SJSA1 (cell line): ENCODE measurements at places on chromosomes 4 and X. TPM values are rescaled to one million over a fixed set of nuclear protein-coding genes. Genes with fewer than 3 reads are reported as not detected.

- DNase-seq, result no peak
Observed at GRCh38 chrX:7343181-7343580, 195.2 kb upstream of the PUDP start.

DNA sequence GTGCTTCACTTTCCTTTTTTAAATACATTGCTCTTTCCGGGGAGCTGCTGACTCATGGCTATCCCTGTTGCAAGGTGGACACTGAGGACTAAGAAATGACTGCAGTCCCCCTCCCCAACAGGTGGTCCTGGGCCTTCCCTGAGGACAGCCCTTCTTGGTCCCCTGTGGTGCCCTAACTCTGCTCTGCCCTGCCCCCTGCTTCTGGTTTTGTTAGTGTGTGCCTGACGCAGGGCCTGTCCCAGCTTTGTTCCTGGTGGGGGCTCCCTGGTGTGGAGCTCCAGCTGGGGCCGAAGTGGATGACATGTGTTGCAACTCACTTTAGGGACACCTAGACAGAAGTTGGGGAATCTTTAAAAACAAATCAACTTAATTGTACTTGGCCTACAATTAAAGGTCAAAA, 81.9 kb downstream of the TMEM144 start:
- no peak for DNase-seq

GRCh38 chrX:153776611-153777045, 4.2 kb upstream of the SRPK3 start:
- DNase-seq, result no peak

- DNase-seq, result peak; percentile 15
Observed at GRCh38 chrX:57607295-57608187, 15.7 kb downstream of the ZXDB start.

DNA sequence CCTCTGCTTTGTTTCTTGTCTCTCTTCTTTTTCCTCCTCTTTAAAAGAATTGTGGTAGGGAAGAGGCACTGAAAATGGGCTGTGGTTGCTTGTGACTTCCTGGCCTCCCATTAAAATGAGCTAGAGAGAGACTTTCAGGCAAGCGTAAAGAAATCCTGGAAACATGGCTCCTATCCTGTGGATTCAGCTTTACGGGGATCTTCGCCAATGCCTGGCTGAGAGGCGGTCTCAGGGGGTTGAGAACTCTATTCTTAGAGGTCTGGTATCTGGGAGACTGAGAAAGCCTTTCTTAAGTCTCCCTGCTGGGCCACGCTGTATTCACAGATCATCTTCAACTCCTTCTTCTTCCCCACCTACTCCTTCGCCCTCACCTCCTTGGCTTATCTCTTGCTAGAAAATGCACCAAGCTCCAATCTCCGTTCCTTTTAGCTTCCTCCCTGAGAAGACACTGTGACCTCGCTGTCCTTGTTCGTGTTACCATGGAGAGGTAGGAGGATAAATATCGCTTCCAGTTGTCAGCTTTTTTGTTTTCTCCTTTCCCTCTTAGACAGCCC, 542 bp upstream of the KLF8 start:
- no peak for DNase-seq

GRCh38 chr4:186249785-186250754, 15.9 kb upstream of the F11 start:
- DNase-seq, result no peak

GRCh38 chr4:123930996-123931395, 534.4 kb downstream of the SPRY1 start:
- DNase-seq, result no peak

GRCh38 chr4:98827661-98828060, 101.3 kb downstream of the EIF4E start:
- DNase-seq, result no peak

- no peak for DNase-seq
Observed at GRCh38 chr4:182906786-182907185, 10.4 kb downstream of the DCTD start.

- peak; percentile 59 for DNase-seq
Observed at GRCh38 chr4:39046249-39046648, 14.0 kb upstream of the TMEM156 start.

DNA sequence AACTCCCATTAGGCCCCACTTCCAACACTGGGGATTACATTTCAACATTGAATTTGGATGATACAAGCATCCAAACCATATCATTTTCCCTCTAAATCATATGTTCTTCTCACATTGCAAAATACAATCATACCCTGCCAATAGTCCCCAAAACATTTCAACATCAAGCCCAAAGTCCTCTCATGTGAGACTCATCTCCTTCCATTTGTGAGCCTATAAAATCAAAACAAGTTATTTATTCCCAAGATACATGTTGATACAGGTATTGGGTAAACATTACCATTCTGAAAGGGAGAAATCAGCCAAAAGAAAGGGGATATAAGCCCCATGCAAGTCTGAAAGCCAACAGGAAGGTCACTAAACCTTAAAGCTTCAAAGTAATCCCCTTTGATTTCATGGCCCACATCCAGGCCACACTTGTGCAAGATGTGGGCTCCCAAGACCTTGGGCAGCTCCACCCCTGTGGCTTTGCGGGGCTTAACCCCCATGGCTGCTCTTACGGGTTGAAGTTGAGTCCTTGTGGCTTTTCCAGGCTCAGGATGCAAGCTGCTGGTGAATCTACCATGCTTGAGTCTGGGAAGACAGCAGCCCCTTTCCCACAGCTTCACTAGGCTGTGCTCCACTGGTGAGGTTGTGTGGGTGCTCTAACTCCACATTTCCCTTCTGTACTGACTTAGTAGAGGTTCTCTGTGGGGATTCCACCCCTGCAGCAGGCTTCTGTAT, 40.6 kb upstream of the SERTM2 start:
- DNase-seq, result no peak

DNA sequence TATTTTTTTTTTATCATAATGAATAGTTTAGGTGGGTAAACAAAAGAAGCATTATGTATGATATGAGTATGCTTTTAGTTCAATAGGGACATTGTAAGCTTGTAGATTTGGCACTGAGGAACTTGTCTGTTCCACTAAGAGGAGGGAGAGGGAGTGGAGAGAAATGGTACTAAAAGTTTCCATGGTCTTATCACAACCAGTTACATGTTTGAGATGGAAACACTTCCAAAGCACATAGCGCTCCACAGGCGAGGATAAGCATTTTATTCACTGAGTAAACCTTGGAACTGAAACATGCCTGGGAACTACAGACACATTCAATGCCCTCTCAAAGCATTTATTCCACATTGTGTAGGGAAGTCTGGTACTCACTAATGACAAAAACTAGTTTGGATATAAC, 15.5 kb downstream of the MYOZ2 start:
- DNase-seq, result no peak

GRCh38 chrX:24113181-24113580, 36.3 kb upstream of the ZFX start:
- peak; percentile 25 for DNase-seq

GRCh38 chr4:74653331-74654229, 140.7 kb downstream of the BTC start:
- no peak for DNase-seq

- DNase-seq, result peak; percentile 42
Observed at GRCh38 chrX:16836371-16836770, 33.8 kb downstream of the RBBP7 start.

DNA sequence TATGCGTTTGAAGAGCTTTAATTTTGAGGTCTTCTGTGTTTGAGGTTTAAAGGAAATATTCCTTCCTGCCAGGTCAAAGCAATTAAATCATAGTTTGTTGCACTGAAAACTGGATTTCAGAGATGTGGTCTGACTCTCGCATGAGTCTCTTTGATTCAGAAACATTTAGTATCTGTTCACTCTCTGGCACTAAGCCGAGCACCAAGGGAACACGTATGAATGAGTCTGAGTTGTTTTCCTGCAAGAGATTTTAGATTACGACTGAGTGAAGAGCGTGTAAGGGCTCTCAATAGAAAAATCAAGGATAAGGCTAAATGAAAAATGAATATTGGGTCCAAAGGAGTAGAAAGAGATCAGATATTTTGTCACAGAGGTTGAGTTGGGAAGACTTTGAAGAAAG, 875.4 kb upstream of the PRKX start:
- no peak for DNase-seq

DNA sequence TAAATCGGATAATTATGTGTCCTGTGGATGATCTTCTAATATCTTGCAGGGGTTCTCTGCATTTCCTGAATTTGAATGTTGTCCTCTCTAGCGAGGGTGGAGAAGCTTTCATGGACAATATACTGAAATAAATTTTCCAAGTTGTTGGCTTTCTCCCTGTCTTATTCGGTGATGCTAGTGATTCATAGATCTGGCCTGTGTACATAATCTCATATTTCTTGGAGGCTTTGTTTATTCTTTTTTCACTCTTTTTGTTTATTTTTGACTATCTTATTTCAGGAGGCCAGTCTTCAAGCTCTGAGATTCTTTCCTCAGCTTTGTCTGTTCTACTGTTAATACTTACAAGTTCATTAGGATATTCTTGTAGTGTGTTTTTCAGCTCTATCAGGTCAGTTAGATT, 20.7 kb upstream of the CLGN start:
- no peak for DNase-seq

DNA sequence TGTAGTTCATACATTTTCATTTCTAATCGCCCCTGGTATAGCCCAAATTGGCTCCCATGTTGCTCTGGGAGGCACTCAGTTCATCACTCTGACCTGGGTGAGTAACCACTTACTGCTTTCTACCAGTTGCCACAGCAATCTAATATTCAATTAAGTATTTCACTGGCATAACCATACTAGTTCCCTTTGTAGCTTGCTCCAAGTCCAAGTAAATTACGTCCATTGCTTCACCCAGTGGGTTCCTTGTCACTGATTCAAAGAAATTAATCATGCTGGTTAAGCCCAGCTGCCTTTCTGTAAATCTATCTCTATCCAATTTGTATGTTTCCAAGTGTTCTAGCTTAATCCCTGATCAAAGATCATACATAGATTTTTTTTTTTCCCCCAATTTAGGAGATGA, 92.0 kb upstream of the CBR4 start:
- no peak for DNase-seq

GRCh38 chr4:142579443-142579842, 266.7 kb downstream of the INPP4B start:
- DNase-seq, result no peak

- DNase-seq, result peak; percentile 44
Observed at GRCh38 chr4:13918991-13919441, 291.5 kb upstream of the BOD1L1 start.

DNA sequence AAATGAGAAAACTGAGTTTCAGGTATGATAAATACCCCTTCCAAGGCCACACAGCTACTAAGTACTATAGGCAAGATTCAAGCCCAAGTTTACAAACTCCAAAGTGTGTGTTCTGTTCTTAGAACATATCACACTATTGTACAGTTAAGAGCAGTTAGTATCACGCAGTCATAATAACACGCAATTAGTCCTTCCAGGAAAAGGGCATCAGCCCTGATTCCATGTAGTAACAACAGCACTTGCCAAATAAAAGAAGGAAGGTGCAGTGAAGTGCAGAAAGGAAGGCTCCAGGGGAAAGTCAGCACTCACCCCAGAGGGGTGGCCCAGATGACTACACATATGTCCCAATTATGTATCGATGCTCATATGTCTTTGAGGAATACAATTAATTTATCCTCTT, 4.4 kb downstream of the TASL start:
- no peak for DNase-seq

DNA sequence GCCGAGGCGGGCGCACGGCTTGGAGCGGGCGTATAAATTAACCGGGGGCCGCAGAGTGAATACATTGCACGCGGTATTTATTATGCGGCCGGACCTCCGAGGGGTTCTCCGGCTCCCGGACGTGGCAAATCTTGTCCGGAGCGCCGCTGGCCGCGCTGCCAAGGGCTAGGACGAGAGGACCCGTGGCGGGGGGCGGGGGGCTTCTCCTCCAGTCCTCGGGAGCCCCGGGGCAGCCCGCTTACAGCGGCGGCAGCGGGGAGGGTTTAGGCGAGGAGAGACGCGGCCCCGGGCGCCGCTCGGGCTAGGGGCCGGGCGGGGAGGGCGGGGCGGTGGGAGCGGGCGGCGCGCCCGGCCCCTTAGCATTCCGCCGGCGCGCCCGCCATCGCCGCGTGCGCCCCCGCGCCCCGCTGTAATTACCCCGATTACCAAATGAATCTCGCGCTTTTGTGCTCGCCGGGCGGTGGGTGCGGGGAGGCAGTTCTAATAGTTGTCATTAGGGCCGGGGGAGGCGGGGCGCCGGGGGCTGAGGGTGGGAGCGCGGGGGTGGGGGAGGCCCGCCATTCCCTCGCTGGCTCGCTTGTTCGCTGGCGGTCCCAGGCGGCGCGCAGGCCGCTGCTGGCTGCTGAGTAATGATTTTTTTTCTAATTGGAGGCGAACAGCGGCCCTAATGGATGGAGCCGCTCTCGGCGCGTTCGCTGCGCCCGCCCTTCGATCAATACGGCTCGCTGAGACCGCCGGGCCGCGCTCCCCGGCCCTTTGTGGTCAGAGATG, 276.6 kb downstream of the BCOR start:
- no peak for DNase-seq

Gene AADAT
- 7.7 and 8.7 TPM in 2 replicates for total RNA-seq

Gene CFAP47
- not detected in 2 replicates for total RNA-seq

Gene RAB40A
- 0.11 and 0.19 TPM in 2 replicates for total RNA-seq

Gene PPARGC1A
- total RNA-seq, result 0.18 and 0.19 TPM in 2 replicates

Gene SMIM31
- not detected in 2 replicates for total RNA-seq

Gene AFP
- 0.74 TPM in 1 of 2 replicates, not detected in the other for total RNA-seq

Gene CASP6
- total RNA-seq, result 28.4 and 47.9 TPM in 2 replicates

Gene STEEP1
- total RNA-seq, result 58.1 and 68.8 TPM in 2 replicates

Gene HS3ST1
- not detected in 2 replicates for total RNA-seq

Gene AMOT
- 8.3 and 11.7 TPM in 2 replicates for total RNA-seq

Gene AKAP14
- not detected in 2 replicates for total RNA-seq

Gene JCHAIN
- total RNA-seq, result not detected in 2 replicates

Gene JADE3
- total RNA-seq, result 5.0 and 8.8 TPM in 2 replicates

Gene IL2
- not detected in 2 replicates for total RNA-seq

Gene ARHGEF6
- total RNA-seq, result 10.8 and 19.2 TPM in 2 replicates

Gene ARHGAP4
- 0.63 TPM in 1 of 2 replicates, not detected in the other for total RNA-seq

Gene GDPD2
- total RNA-seq, result 0.05 TPM in 1 of 2 replicates, not detected in the other

Gene PDLIM3
- 87.3 and 157 TPM in 2 replicates for total RNA-seq

Gene ETNPPL
- not detected in 2 replicates for total RNA-seq
